ENCODE measurements at places on chromosomes 5 and 9. TPM values are rescaled to one million over a fixed set of nuclear protein-coding genes. Genes with fewer than 3 reads are reported as not detected.

Gene CCDC183
- total RNA-seq = 3.3 TPM

Gene TYRP1
- not detected for total RNA-seq

Gene IL5
- total RNA-seq = not detected

Gene PCDHB5
- total RNA-seq = 10.6 TPM

Gene SYNPO
- total RNA-seq = 40.9 TPM

Gene MAMDC2
- total RNA-seq = 17.1 TPM

Gene NFIB
- total RNA-seq = 47.0 TPM

Gene RNF224
- not detected for total RNA-seq

GRCh38 chr5:39055027-39055767 is 19.0 kb downstream of the RICTOR start:
- no peak for DNase-seq
- H3K4me1 ChIP-seq = peaks cover 38% of the 10 kb centered on the region
- H3K36me3 ChIP-seq = no peaks in the 10 kb centered on the region
- H3K27me3 ChIP-seq = no peaks in the 10 kb centered on the region
- no peak overlapping the region for H3K4me3 ChIP-seq
- H3K27ac ChIP-seq = no peak overlapping the region

- H3K4me1 ChIP-seq = no peaks in the 10 kb centered on the region
- no peak for DNase-seq
- H3K36me3 ChIP-seq = no peaks in the 10 kb centered on the region
- H3K27me3 ChIP-seq = no peaks in the 10 kb centered on the region
- H3K27ac ChIP-seq = no peak overlapping the region
- H3K4me3 ChIP-seq = no peak overlapping the region
These were observed 43.9 kb downstream of the ANKRD31 start for GRCh38 chr5:75192804-75193203.

DNA sequence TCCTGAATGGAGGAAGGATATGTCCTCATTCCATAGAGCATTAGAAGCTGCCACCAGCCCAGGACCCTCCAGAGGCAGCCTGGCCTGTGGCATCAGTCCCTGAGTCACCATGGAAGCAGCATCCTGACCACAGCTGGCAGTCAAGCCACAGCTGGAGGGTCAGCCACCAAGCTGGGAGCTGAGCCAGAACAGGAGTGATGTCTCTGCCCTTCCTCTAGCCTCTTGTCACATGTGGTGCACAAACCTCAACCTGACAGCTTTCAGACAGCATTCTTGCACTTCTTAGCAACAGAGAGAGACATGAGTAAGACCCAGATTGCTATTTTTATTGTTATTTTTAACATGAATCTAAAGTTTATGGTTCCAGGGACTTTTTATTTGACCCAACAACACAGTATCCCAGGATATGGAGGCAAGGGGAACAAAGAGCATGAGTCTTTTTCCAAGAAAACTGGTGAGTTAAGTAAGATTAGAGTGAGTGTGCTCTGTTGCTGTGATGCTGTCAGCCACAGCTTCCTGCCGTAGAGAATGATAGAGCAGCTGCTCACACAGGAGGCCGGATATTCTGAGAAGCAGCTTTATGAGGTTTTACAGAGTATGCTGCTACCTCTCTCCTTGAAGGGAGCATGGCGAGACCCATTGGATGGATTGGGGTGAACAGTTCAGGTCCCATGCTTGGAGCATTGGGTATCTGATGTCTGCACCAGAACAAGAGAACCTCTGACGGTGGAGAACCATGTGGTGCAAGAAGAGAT is 13.0 kb upstream of the CYFIP2 start:
- H3K4me3 ChIP-seq = no peak overlapping the region
- DNase-seq = no peak
- H3K36me3 ChIP-seq = no peaks in the 10 kb centered on the region
- no peak overlapping the region for H3K27ac ChIP-seq
- no peaks in the 10 kb centered on the region for H3K4me1 ChIP-seq
- no peaks in the 10 kb centered on the region for H3K27me3 ChIP-seq

- no peaks in the 10 kb centered on the region for H3K27me3 ChIP-seq
- peaks cover 20% of the 10 kb centered on the region for H3K4me1 ChIP-seq
- H3K4me3 ChIP-seq = peak overlapping the region; percentile 93
These were observed 1.3 kb upstream of the TBC1D2 start for GRCh38 chr9:98256756-98257155.

DNA sequence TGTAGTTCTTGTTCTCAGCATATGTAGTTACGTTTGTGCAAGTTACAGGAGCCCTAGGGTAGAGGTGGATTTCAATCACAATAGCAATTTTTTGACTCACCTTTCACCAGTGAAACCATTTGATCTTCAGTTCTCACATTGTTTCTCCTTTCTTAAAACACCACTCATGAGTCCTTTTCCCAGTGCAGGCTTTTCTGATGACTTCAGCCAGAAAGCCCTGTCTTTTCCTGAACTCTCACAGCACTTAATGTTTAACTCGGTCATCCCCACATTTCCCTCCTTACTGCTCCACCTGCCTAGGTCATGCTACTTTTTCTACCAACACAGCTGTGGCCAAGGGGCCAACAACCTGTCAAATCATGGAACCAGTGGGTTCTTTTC is 37.9 kb downstream of the ARHGEF28 start:
- H3K27ac ChIP-seq = peak overlapping the region; percentile 47
- DNase-seq = peak; percentile 22
- no peaks in the 10 kb centered on the region for H3K36me3 ChIP-seq
- peaks cover 52% of the 10 kb centered on the region for H3K4me1 ChIP-seq
- no peaks in the 10 kb centered on the region for H3K27me3 ChIP-seq
- H3K4me3 ChIP-seq = no peak overlapping the region

GRCh38 chr5:39650008-39650762 is 225.4 kb upstream of the DAB2 start:
- H3K27me3 ChIP-seq = no peaks in the 10 kb centered on the region
- no peak overlapping the region for H3K27ac ChIP-seq
- H3K4me3 ChIP-seq = no peak overlapping the region
- H3K4me1 ChIP-seq = no peaks in the 10 kb centered on the region
- H3K36me3 ChIP-seq = no peaks in the 10 kb centered on the region

DNA sequence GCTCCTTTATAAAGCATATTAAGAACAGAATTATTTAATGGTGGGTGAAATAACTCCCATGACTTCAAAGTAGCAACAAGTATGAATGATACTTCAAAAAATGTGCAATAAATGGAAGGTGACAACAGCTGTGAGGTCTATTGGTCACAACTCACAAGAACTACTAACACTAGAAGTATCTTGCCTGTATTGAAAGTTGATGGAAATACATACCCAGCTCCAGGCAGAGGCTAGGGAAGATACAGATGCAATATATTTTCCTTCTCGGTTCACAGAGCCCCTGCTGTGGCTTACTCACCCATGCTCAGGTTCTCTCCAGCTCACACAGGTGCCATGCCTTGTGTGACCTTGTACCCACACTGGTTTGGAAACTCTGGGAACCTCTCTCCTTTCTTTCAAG is 133.8 kb downstream of the LIFR start:
- no peak overlapping the region for H3K4me3 ChIP-seq
- H3K27me3 ChIP-seq = no peaks in the 10 kb centered on the region
- H3K27ac ChIP-seq = no peak overlapping the region
- H3K36me3 ChIP-seq = no peaks in the 10 kb centered on the region
- DNase-seq = no peak
- H3K4me1 ChIP-seq = no peaks in the 10 kb centered on the region
